HCT116 (cell line): ENCODE measurements at places on chromosomes 3 and 15.

- DNase-seq, result no peak
These were observed 446.5 kb downstream of the GRM7 start for GRCh38 chr3:7307410-7307809.

- no peak for DNase-seq
These were observed 27.4 kb upstream of the BOC start for GRCh38 chr3:113183748-113184661.

GRCh38 chr3:24598695-24599470 lies 104.2 kb upstream of the THRB start:
- no peak for DNase-seq

DNA sequence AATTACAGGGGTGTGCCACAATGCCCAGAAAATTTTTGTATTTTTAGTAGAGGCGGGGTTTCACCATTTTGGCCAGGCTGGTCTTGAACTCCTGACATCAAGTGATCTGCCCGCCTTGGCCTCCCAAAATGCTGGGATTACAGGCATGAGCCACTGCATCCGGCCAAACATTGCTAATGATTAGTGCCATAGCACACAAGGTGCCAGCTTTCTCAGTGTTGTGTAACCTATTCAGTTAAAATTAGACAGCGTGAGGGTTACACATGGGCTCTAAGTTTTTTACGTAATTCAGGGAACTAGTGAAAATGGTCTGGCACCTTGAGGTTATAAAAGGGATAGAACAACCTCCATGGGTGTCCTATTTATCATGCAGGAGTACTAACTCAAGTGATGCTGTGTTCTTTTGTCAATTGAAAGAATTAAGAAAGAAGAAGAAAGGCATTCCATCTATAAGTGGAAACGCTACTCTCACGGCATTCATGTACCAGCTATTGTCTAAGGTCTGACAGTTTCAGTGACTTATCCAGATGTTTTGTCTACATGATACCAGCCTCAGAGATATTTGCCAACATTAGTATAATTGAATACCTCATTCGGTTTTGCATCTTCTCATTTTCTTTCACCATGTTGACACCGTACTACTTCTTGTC lies 84.7 kb downstream of the EOMES start:
- DNase-seq, result no peak

DNA sequence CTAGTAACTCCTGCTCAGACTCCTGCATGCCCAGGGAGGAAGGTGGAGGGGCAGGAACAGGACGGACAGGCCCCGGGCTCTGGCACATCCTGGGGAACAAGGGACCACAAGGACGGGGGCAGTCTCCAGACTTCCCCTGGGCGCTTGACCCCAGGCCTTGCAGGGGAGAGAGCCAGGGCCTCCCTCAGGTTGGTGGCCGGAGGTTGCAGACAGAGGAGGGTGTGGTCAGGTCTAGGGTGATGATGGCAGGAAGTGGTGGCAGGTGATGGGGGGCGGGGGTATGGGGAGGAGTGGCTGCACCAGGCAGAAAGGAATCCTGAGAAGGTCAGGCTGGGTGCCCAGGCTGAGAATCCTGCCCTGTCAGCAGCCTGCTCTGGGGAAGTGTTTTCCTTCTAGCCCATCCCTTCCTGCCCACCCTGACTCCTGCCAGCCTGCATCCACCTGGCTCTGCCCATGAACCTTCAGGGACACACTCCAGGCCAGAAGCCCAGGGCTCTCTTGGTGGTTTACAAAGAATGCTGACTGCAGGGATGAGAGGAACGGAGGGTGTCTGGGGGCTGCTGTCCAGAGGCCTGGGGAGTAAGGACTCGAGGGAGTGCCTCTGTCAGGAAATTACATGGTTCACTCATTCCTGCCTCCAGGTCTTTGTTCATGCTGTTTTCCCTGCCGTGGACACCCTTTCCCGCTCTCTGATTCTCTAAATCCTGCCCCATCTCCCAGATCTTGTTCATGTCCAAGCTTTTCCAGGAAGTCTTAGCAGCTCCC lies 15.8 kb downstream of the LOXL1 start:
- DNase-seq, result no peak

DNA sequence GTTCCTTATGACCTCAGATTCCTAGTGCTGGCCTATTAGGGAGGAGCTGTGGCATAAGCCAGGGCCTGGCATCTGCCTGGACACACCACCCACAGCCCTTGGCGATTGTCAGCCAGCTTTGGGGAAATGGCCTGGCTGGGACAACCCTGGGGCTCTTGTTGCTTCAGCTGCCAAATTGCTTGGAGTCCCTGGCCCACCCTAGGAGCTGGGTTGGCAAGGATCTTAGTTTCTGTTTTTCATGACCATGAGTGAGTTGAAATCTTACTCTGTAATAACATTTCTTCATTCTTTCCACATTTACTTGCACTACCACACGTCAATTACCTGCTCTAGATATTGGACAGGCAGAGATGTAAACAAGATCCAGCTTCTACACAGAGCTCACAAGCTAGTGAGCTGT lies 1.9 kb upstream of the MYZAP start:
- DNase-seq, result no peak

GRCh38 chr15:83105440-83105839 lies 2.0 kb upstream of the TM6SF1 start:
- no peak for DNase-seq

DNA sequence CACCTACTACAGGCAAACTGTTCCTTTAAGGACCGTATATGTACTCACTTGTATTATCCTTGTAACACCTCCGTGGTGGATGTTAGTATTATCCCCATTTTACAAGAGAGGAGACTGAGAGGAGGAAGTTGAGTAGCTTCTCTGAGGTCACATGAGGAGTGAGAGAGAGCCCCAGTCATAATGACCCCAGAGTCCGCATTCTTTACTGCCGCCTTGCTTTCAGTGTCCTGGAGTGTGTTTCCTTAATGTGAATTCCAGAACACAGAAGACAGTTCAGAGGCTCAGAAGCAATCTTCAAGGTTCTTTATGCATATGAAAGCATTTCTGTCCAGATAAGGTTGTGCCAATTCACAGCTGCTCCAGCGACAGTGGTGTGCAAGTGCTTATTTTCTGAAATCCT lies 199.2 kb downstream of the CACNA2D3 start:
- DNase-seq, result no peak

GRCh38 chr3:178950676-178951075 lies 120.9 kb downstream of the ZMAT3 start:
- no peak for DNase-seq

DNA sequence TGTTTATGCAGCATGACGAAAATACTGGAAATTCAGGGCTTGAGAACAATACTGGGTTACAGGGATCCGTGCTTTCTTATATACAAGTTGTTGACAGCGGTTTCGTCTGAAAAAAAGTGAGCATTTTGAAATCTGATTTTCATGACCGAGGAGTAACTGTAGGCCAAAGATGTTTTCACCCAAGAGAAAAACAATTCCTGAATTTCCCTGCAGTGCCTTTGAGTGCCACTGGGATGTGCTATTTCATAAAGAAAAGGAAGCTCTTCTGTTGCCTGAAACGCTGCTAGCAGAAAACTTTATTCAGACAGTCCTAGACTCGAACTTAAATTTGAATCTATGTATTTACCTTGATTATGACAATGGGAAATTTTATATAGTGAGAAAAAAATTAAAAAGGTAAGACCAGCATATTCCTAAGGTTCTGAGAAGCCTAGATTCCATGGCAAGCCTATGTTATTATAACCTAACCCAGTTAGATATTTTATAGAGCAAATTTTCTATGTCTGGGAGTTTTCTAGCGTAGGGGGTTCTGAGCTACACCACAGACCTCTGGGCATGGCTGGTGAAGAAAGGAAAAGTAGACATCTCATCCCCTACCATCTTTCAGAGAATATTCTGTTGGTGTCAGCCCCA lies 30.2 kb downstream of the KCNAB1 start:
- peak; percentile 41 for DNase-seq

DNA sequence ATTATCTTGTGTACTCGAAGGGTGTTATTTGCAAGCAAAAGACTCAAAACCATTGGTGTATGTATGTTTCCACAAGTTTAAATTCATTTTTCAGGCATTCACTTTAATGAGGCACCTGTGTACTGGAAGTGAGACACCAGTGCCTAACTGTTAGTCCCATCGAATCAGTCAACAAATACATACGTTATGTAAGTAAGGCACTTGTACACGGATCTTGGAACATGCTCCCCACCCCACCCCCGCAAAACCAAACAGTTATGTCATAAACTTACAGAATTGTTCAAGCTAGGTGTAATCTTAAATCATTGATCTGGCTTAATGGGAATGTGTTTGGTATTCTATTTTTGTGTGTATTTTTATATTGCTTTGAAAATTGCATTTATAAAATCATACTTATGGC lies 17.1 kb downstream of the LRRC28 start:
- DNase-seq, result no peak

GRCh38 chr3:181912384-181912783 lies 200.7 kb downstream of the SOX2 start:
- DNase-seq, result no peak

DNA sequence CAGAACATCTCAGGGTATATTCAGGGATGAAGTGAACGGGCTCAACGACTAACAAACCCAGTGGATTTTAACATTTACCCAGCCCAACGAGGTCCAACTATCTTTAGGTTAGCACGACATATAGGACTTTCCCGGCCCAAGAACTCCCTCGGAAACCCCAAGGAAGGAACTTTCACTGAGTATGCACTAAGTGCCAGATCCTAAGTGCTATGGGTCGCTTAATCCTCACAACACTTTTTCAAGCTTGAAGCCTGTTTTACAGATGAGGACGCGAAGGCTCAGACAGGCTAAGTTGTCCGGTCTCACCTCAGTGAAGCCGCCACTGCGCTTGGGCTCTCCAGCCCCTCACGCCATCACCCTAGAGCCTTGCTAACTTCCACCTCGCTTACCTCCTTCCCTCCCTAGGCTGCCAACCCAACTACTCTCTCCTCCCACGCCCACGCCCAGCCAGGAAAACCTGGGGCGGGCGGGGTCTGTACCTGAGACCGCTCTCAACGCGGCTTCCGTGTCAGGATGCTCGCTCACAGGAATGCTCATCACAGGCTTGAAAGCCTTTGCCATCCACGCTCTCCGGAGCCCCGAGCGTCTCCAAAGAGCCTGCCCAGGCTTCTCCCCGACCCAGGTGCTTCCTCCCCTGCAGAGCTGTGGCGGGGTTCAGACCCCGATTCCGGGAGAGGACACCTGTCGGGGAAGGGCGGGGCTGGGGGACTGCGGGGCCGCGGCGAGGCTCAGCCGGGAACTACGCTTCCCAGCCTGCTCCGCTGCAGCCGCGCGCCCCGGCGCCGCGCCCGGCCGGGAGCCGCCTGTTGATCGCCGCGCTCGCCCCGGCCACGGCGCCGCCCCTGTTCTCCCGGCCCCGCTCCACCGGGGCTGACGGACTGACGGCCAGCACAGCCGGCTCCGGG lies at the start of gene TMOD2:
TMOD2 (plus strand) TSS at position 806 of the 905 bp plus-strand sequence. CDS start 14,845 bp downstream, outside the sequence.
- DNase-seq, result no peak

DNA sequence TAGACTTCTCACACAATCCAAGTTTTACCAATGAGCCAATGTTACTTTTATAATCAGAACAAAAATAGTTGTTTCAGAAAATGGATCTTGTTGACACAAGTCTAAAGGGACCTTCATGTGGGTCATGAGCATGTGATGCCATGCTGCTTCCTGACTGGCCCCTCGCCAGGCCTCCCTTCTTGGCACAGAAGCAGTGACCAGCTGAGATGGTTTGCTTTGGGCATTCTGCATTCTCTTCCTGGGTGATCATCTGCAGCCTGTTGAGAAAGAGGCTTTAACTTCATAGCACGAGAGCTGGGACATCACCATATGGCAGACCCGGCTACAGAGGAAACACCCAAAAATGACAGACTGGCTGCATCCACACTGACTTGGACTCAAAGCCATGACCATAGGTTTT lies 45.7 kb downstream of the TGM4 start:
- DNase-seq, result no peak

DNA sequence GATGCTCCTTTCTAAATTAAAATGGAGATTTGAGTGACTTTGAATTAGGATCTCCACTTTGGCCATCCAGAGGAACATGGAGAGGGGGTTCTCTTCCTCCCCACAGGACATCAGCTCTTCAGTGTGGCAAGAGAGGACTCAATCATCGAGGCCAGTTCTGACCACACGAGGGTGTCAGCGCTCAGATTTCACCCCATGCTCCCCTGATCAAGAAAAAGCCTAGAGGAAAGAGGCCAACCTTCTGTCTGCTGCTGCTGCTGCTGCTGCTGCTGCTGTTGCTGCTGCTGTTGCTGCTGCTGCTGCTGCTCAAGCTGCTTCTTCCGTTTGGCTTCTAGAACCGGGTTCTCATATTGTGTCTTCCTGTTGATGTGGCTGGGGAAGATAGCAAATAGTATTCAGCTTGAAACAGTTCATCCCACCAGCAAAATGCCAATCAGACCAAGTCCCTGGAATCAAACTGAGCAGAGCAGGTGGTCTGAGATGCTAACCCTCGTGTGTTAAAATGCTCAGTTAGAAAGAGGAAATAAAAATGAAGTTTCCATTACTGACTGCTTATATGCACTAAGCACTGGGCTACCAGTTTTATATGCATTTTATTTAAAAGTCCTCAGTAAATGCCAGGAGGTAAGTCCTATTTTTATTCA lies 599.0 kb downstream of the MAGI1 start:
- peak; percentile 6 for DNase-seq

- DNase-seq, result peak; percentile 71
These were observed 132.6 kb upstream of the HES1 start for GRCh38 chr3:194003114-194004057.

GRCh38 chr15:32957219-32957618 lies 237.3 kb downstream of the FMN1 start:
- DNase-seq, result no peak

DNA sequence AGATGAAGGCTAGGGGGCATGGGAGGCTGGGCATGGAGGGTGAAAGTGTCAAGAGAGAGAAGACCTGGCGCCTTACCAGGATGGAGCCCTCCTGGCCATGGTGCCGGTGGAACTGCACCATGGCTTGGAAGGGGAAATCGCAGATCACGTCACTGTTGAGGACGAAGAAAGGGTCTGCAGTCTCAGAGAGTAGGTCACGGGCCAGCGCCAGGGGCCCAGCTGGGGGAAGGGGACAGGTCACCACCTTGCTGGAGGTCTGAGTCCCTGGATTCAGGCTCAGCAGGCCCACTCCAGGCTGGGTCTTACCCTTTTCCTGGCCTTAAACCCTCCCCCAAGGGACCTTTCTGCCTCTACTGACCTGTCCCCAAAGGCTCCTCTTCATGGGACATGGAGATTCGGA lies 855 bp downstream of the GMPPB start:
- no peak for DNase-seq

DNA sequence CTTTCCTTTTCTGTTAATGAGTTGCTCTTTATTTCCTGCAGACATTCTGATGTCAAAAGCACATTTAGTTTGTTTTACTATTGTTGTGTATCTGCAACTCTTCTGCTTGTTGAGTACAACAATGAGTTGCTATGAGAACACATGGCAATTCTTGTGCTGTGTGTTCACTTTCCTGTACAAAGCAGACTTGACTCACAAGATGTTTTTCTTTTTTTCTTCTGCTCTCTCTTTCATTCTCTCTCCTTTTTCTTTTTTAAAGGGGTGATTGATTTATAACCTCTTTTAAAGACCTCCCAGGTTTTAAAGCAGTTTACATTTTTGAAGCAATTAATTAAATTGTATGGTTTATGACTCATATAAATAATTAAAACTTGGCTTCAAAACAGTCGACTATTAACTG lies 31.6 kb upstream of the ABHD10 start:
- DNase-seq, result no peak

DNA sequence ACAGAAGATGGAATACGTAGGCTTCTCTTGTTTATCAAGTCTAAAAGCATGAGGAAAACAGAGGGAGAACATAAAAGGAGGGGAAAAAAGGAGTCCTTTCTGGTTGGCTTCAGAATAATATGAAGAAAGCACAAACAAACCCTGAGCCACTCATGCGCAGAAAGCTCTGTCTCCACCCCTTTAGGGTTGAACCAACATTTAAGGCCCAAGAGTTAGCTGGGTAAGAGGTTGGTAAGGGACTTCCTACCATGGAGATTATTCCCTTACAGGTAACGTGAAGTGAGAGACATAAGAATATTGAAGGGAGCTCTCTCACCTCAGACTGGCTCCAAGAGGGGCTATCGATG lies 145.3 kb downstream of the RORA start:
- DNase-seq, result no peak
